ENCODE measurements at places on chromosomes 16 and 17. TPM values are rescaled to one million over a fixed set of nuclear protein-coding genes. Genes with fewer than 3 reads are reported as not detected.

DNA sequence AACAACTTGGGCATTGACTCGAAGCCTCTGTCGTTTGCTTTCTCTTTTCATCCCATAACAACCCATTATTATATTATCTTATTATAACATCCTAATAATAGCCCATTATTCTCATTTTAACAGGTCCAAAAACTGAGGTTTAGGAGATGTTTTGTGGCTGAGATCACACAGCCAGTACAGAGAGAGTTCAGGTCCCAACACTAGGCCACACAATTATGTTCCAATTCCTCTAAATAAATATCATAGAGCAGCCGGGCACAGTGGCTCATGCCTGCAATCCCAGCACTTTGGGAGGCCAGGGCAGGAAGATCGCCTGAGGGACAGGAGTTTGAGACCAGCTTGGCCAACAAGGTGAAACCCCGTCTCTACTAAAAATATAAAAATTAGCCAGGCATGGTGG is 40.3 kb upstream of the KIFC3 start:
- H3K4me1 ChIP-seq: no peaks in the 10 kb centered on the region
- H3K4me3 ChIP-seq: no peak overlapping the region
- H3K27me3 ChIP-seq: no peaks in the 10 kb centered on the region

DNA sequence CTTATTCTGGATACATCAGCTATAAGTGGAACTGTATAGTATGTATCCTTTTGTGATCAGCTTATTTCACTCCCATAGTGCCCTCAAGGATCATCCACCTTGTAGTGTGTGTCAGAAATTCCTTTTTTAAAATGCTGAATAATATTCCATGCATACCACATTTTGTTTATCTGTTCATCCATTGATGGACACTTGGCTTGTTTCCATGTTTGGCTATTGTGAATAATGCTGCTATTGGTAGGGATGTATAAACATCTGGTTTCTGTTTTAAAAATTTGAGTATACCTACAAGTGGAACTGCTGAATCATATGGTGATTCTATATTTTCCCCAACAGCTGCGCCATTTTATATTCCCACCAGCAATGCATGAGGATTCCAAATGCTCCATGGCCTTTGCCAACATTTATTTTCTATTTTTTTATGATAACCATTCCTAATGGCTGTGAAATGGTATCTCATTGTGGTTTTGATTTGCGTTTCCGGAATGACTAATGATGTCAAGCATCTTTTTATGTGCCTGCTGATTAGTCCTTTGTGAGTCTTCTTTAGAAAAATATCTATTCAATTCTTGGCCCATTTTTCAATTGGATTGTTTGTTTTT is 11.6 kb downstream of the RCVRN start:
- no peak overlapping the region for H3K27ac ChIP-seq
- H3K36me3 ChIP-seq: no peaks in the 10 kb centered on the region
- no peak for DNase-seq
- no peaks in the 10 kb centered on the region for H3K4me1 ChIP-seq
- H3K27me3 ChIP-seq: no peaks in the 10 kb centered on the region
- H3K4me3 ChIP-seq: no peak overlapping the region

- H3K36me3 ChIP-seq: peaks cover 69% of the 10 kb centered on the region
- DNase-seq: no peak
- no peak overlapping the region for H3K4me3 ChIP-seq
- no peaks in the 10 kb centered on the region for H3K27me3 ChIP-seq
- H3K27ac ChIP-seq: no peak overlapping the region
Measured at GRCh38 chr17:8141045-8141444, 11.2 kb downstream of the PER1 start.

DNA sequence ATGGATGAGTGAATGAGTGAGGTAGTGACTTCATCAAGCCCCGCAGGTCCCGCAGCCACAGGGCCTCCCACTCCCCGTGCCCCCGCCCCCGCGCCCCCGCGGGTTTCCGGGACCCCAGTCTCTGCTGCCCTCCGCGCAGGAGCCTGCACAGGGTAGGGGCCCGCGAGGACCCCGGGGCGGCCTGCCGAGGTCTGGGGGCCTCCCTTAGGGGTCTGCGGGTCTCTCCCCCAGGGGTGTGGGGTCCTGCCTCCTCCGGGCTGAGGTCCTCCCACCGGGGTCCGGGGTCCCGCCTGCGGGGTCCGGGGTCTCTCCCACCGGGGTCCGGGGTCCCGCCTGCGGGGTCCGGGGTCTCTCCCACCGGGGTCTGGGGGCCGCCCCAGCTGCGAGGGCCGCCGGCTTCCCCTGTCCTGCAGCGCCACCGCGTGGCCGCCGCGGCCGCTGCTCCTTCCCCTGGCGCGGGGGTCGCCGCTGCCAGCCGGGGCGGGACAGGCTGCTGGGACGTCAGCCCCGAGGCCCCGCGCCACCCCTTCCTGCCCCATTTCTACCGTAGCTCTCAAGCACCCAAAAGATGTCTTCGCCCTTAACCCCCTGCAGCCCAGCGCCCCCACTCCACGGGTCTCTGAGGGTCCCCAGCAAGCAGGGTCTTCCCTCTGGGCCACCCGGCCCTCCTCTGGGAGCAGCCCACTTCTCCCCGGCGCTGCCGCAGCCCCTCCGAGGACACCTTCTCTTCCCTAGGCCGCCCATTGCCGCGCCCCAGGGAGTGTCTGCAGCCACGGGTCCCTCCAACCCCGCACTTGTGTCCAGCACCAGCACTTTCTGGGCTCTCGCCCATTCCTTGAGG is 10.4 kb upstream of the CHMP6 start:
- H3K27me3 ChIP-seq: peaks cover 9% of the 10 kb centered on the region
- H3K36me3 ChIP-seq: no peaks in the 10 kb centered on the region
- H3K4me3 ChIP-seq: no peak overlapping the region
- no peak for DNase-seq

GRCh38 chr17:78368854-78369495 is 9.1 kb upstream of the SOCS3 start:
- H3K36me3 ChIP-seq: no peaks in the 10 kb centered on the region
- no peak overlapping the region for H3K27ac ChIP-seq
- H3K4me1 ChIP-seq: peaks cover 26% of the 10 kb centered on the region
- DNase-seq: no peak
- H3K27me3 ChIP-seq: no peaks in the 10 kb centered on the region

DNA sequence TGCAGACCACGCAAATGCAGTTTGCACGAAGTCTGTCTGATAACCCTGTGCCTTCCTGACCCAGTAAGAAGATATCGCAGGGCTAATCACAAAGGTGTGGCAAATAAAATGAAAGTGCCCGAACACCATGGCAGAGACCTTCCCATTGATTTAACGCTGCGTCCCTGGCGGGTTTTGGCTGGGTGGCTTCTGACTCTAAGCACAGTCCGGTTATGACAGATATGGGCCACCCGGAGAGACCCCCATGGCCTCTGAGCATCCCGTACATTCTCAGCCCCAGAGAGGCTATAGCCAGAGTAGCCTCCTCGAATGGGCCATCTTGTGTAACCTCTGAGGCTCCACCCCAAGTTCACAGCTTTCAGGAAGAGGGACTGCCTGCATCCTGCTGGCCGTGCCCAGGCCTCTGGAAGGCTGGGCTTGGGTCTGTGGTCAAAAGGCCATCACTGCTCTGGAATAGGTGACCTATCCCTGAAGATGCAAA is 5.5 kb downstream of the FOXC2 start:
- DNase-seq: no peak
- H3K4me1 ChIP-seq: peaks cover 6% of the 10 kb centered on the region
- H3K27me3 ChIP-seq: peaks cover 93% of the 10 kb centered on the region
- no peak overlapping the region for H3K27ac ChIP-seq

GRCh38 chr16:67645397-67646121 is 615 bp downstream of the CARMIL2 start:
- peaks cover 7% of the 10 kb centered on the region for H3K4me1 ChIP-seq
- H3K27ac ChIP-seq: peak overlapping the region; percentile 58
- no peak for DNase-seq
- H3K36me3 ChIP-seq: no peaks in the 10 kb centered on the region

Gene LONP2
- 63.3 TPM for total RNA-seq

Gene ST6GALNAC2
- total RNA-seq: 24.5 TPM
